CMK (cell line): ENCODE measurements at places on chromosomes 2 and 18.
A peak's percentile ranks its signal among the peaks of the same experiment; 100 is the strongest.

DNA sequence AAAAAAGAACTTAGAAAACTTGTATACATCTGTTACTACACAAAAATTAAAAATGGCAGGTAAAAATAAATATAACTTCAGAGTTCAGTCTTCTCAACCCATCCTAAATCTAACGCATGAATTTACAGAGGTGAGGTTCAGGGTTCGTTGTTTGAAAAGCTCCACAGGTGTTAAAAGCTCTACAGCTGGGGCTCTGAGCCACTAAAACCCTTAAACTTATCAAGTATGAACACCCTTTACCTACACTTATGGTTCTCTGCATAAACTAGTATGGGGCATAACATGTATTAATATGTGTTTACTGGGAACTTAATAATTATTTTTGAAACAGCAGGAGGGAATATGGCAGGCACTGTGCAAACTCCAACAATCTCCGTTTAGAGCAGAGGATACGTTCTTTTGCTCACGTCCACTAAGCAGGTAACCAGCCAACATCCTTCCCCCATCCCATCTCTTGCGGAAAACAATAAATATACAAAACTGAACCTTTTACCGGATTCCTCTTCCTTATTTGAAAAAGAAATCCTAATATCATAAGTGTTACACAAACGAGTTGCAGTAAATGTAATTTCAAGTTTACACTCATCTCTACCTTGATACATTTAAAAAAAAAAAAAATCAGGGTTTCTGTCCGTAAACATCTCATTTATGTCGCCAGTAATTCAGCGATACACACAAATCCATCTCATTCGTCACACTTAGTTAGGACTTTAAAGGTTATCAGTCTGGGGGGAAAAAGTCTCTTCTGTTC is 1.3 kb downstream of the PIAS2 start:
- DNase-seq: no peak

DNA sequence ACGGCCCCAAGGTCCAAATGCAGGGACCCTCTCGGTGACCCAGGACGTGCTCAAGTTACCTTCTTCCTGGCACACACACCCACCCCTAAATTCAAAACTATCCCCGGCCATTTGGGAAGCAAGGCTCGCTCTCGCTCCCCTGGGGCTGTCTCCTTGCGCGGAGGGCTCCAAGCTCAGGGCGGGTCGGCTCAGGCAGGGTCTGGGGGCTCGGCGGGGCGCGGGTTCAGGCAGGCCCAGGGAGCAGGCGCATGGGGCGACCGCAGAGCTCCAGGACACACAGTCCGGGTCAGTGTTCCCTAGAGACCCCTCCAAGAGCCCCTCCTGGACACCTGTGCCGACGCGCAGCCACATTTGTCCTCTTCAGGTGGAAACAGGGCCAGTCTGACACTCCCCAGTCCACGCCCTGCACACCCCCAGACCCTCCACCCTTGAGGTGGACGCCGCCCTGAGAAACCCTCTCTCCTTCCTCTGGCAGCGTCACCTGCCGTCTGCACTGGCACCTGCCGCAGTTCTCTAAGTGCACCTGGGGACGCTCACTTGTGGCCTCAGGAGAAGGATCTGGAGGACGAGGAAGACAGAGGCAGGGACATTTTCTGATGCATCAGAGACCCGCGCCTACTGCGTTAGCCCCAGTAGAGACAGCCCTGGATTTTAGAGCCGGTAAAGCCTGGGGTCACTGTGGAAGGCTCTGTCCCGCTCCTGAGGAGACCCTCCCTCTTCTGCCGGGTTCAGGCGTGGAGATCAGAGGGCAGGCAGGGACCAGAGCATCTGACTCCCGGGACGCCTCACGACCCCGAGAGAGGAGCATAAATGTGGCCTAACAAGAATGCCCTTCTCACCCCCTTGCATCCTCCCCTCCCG is 138.8 kb downstream of the TWIST2 start:
- DNase-seq: no peak

DNA sequence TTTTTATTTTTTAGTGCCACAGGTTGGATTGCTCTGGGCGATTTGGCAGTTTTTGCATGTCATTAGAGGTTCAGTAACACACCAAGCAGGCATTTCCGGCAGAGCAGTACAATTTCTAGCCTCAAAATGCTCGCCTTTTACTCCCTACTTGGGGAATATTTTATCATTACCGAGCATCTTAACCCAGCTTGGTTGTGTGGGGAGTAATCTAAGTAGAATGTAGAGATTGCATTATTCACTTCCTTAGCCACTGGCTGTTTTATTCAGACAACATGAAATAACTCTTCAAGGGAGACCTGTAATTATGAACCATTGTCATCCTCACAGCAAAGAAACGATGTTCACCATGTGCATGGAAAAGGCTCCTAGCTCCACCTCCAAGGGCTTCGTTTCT is 13.1 kb downstream of the GRP start:
- no peak for DNase-seq

DNA sequence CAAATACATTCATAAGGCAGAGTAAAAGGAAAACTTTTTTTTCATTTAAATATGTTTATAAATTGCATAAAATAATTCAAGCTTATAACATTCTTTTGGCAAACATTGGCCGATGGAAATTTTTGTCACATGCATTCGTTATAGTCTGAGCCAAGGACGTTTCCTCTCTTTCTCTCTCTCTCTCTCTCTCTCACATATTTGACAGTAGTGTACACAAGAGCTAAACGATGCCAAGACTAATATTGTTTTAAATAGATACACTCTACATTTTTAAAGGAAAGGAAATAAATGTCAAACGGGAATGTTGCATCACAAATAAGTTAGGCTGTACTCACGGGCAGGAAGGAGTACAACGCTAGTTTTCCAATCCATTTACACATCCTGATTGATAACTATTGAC is 251.1 kb upstream of the SMIM21 start:
- no peak for DNase-seq

DNA sequence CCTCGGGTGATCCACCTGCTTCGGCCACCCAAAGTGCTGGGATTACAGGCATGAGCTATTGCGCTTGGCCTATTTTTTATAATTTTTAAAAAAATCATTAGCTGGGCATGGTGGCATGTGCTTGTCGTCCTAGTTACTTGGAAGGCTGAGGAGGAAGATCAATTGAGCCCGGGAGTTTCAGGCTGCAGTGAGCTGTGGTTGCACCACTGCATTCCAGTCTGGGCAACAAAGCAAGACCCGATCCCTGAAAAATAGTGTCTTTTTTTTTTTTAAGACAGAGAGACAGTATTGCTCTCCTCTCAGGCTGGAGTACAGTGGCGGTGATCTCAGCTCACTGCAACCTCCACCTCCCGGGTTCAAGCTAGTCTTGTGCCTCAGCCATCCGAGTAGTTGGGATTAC is 4.8 kb downstream of the SSB start:
- no peak for DNase-seq

DNA sequence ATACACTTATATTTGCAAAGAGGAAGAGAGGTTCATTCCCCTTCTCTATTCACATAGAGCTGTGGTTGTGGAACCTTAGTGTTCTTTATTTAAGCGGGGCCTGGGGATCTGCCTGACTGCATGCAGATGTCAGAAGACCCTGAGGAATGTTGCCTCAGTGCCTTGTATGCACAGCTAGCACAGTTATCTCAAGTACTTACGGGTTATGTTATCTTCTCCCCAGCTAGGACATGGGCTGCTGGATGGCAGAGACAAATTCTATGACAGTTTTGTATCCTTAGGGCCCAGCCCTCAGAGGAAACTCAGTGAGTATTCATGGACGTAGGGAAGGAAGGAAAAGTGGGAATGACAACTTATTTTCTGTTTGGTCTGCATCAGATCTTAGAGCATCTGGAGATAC is 37.7 kb upstream of the RTN4 start:
- no peak for DNase-seq

DNA sequence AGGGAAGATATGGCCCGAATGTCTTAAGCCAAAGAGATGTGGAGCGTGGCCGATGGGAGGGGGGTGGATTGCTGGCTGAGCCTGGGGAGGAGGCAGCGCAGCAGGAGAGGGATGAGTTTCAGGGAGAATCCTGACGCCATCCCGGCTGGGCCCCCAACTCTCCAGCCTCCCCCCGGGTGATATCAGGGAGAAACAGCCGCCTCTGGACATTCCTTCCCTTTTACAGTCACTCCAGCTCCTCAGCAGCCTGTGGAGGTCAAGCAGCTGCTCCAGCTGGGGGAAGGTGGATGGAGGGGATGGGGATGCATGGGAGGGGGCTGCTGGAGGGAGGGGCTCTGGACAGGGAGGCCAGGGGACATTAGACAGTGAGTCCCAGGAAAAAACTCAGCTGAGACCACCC is 9.5 kb upstream of the DES start:
- no peak for DNase-seq

DNA sequence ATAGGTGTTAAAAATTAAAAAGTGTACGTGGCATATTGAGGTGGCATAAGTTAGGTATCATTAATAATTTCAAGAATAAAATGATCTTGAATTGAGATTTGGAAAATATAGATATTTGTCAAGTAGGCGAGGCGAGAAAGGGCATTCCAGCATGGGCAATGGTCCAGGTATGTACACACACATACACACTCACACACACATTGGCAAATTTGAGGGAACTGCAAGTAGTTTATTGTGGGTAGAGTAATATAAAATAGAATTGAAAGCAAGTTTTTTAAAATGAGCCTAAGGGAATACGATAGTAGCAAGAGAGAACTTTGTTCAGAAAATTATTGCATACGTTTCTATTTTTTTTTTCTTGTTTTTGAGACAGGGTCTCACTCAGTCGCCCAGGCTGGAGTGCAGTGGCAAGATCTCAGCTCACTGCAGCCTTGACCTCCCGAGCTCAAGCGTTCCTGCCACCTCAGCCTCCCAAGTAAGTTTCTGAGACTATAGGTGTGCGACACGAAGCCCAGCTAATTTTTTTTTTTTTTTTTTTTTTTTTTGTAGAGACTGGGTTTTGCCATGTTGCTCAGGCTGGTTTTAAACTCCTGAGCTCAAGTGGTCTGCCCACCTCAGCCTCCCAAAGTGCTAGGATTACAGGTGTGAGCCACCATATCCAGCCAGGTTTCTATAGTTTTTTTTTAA is 96.7 kb upstream of the SLC39A10 start:
- DNase-seq: no peak

GRCh38 chr18:62925031-62925688 is 209.8 kb downstream of the PHLPP1 start:
- DNase-seq: no peak

GRCh38 chr2:71929482-71929772 is 218.2 kb downstream of the CYP26B1 start:
- no peak for DNase-seq

GRCh38 chr18:5420906-5421305 is 122.9 kb downstream of the EPB41L3 start:
- no peak for DNase-seq

DNA sequence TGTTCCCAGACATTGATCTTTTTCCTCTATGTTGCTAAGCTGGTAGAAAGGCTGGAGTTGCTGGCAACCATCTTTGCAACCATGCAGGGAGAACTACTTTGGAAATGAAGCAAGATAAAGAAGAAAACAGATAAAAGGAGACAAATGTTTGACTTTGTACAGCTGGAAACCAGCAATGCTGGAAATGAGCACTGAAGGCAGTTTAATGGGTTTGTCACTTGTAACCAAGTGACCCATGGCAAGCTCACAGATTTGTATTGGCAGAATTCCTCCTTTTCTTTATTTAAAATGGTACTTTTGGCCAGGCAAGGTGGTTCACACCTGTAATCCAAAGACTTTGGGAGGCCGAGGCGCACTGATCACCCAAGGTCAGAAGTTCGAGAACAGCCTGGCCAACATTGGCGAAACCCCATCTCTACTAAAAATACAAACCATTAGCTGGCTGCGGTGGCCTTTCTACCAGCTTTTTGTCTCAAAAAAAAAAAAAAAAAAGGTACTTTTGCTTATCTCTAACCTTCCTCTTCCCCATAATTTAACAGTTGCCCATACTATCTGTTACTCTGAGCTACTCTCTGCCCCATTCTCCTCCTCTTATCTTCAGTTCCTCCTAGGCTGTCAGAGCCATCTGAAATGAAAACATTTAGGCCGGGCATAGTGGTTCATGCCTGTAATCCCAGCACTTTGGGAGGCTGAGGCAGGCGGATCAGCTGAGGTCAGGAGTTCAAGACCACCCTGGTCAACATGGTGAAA is 2.0 kb upstream of the BOLA3 start:
- peak; percentile 56 for DNase-seq

DNA sequence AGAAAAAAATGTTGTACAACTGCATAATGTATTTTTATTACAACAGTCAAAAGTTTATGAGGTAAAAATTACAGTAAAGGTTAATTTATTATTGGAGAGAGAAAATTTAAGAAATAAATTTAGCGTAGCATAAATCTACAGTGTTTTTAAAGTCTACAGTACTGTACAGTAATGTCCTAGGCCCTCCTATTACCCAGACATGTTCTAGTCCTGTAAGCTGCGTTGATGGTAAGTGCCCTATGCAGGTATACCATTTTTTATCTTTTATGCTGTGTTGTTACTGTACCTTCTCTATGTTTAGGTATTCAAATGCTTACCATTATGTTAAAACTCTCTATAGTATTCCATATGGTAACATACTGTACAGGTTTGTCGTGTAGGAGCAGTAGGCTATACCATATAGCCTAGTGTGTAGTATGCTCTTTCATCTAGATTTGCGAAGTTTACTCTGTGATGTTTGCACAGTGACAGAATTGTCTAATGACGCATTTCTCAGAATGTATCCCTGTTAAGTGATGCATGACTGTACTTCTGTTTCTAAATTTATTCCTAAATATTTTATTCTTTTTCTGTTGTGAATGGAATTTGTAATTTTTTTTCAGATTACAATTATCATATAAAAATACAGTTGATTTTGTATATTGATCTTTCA is 24.5 kb downstream of the ABI2 start:
- DNase-seq: no peak

GRCh38 chr2:48339451-48339850 is 190.5 kb upstream of the STON1 start:
- DNase-seq: no peak

- no peak for DNase-seq
Measured at GRCh38 chr2:18445433-18446320, 114.8 kb downstream of the RDH14 start.

GRCh38 chr2:20145497-20146193 is 79.3 kb downstream of the SDC1 start:
- DNase-seq: no peak

- no peak for DNase-seq
Measured at GRCh38 chr2:63590626-63591408, 2.1 kb downstream of the MDH1 start.

- DNase-seq: no peak
Measured at GRCh38 chr2:78699696-78700095, 325.8 kb upstream of the REG3G start.

GRCh38 chr2:25844089-25844488 is 34.2 kb downstream of the ASXL2 start:
- DNase-seq: no peak

DNA sequence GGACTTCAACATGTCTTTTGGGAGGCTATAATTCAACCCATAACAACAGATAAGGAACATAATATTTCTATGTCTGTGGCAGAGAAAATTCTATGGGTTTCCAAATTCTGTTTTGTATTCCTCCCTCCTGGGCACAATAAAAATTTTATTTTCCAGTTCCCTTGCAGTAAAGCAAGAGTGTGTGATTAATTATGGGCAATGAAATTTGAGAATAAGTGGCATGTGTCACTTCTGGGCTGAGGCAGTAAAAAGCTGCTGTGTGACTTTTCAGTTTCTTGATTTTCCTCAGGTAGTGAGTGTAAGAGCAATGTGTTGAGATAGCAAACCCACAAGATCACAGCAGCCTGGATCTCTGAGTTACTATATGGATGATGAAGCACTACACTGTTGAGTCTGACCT is 216.4 kb downstream of the MEIS1 start:
- no peak for DNase-seq
